NAMALWA (cell line): ENCODE measurements at places on chromosomes 6 and 20.

- peak; percentile 73 for DNase-seq
These were observed 13.3 kb downstream of the ELOVL5 start for GRCh38 chr6:53335224-53335994.

DNA sequence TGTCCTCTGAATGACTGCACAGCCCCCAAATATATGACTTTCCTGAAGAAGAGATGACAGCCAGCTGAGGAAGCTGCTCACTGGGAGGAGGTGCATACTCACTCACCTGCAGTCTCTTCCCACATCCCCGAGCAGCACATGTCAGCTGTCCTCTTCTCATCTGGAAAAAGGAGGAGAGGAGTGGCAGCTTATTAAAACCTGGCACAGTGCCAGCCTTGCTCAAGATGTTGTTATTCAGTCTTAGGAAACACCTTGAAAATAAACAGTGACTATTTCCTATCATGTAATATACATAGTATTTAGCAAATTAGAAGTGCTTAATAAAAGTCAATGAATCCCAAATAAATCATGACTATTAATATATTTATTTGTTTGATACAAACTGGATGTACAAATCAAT lies 232.9 kb downstream of the EPM2A start:
- DNase-seq: no peak

DNA sequence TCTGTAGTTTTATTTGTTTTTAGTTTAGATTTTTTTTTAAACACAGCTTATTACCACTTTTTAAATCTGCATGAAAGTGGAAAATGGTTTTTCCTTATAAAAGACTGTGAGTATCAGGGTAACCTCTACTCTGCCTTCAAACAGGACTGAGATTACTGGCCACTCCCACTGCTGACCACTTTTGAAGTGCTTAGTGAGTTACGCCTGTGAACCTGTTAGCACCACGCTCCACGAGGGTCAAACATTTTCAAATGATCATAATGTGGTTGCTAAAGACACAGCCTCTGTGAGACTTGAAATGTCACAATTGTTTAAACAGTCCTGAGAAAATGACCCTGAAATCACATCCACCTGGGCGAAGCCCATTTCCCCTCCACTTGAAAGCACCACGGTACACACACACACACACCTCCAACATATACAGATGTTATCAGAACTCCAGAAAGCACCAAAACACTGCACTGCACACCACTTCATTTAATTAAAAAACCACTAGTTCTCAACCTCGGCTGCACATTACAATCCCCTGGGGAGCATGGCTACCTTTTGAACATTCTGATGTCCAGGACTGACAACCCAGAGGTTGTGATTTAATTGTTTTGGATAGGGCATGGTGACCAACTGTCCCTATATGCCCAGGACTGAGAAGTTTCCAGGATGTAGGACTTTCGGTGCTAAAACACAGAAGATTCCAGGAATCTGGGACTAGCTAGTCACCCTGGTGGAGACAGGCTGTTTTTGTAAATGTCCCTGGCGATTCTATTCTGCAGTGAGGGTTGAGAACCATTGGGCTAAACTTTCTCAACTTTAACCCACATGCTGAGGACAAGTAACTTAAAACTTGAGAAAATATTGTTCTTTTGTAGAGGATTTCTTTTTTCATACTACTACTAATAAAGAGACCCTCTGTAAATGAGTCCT lies 176.4 kb upstream of the MYLIP start:
- no peak for DNase-seq

DNA sequence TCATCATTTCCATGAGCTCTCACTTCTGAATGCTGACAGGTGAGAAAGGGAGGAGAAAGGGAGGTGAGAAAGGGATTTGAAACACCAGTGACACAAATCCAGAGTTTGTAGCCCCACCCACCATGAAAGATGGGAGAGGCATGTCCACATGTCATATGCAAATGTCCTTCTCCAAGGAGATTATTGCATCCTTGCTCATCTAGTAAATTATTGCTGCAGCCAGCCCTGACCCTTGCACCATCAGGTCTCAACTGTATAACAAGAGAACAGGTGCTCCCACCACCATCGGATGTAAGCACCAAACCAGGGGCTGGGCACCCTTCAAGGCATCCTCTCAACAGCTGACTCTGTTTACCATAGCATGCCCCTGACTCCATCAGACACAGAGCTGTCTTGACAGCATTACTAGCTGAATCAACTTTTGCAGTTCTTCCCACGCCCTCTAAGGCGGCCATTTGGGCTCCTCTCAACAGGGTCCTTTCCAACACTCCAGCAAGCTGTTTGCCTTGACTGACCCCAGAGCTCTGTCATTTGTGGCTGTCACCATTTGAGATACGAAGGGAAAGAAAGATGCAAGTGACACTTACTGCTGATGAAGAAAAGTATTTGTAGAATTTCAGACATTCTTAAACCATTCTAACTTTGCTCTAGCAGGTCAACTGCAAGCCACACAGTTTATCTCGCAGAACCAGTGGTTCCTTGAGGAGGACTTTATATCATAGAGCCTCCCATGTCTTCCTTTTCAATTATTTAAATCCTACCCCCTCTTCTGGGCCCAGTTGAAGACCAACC lies 14.2 kb downstream of the GFOD1 start:
- no peak for DNase-seq

- DNase-seq: no peak
These were observed 752.8 kb downstream of the CBLN4 start for GRCh38 chr20:55252521-55252920.

GRCh38 chr6:163417595-163417994 lies 3.1 kb downstream of the QKI start:
- DNase-seq: peak; percentile 27

- DNase-seq: no peak
These were observed 60.7 kb downstream of the DTNBP1 start for GRCh38 chr6:15602154-15602553.

- no peak for DNase-seq
These were observed 108.6 kb downstream of the ATP9A start for GRCh38 chr20:51659491-51660050.

GRCh38 chr20:41218466-41218865 lies 81.1 kb downstream of the PLCG1 start:
- no peak for DNase-seq

- peak; percentile 56 for DNase-seq
These were observed 102.6 kb downstream of the CD109 start for GRCh38 chr6:73798592-73798991.

- DNase-seq: no peak
These were observed 109.5 kb upstream of the PMEPA1 start for GRCh38 chr20:57819291-57819690.

GRCh38 chr6:12361042-12361765 lies 71.0 kb downstream of the EDN1 start:
- DNase-seq: no peak

DNA sequence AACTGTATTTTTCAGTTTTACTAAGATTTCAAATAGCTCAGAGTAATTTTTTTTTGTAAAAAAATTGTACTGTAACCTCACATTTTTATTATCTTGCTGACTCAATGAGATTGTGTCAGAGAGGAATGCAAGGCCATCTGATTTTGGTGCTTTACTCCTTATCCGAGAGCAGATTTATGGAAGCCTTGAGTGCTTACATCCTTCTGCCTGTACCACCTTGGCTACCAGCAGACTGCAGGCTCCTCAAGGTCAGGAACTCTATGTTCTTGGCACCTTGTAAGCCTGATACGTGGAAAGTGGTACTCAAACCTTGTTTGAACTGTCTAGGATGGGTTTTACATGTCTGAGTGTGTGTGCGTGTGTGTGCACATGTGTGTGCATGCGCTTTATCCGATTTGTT lies 80.1 kb upstream of the MLIP start:
- DNase-seq: no peak
